ENCODE measurements at places on chromosomes 5 and 9. TPM values are rescaled to one million over a fixed set of nuclear protein-coding genes. Genes with fewer than 3 reads are reported as not detected.

AK1 gene
- total RNA-seq = 52.9 TPM

LHX6 gene
- total RNA-seq = not detected

TAF7 gene
- 78.3 TPM for total RNA-seq

PCDHGB1 gene
- 7.6 TPM for total RNA-seq

TAF11L10 gene
- total RNA-seq = 1.4 TPM

ROPN1L gene
- total RNA-seq = 0.39 TPM

KCNIP1 gene
- 3.6 TPM for total RNA-seq

CNTNAP3 gene
- not detected for total RNA-seq

DPP7 gene
- 122 TPM for total RNA-seq

HTR1A gene
- not detected for total RNA-seq

CRB2 gene
- total RNA-seq = 0.47 TPM

PRELID1 gene
- total RNA-seq = 194 TPM

LCNL1 gene
- total RNA-seq = not detected

BRIX1 gene
- 84.8 TPM for total RNA-seq

C5orf24 gene
- total RNA-seq = 67.6 TPM

TLE4 gene
- total RNA-seq = 24.3 TPM

NCS1 gene
- 58.6 TPM for total RNA-seq

PTGER4 gene
- total RNA-seq = 2.5 TPM

AK8 gene
- 0.92 TPM for total RNA-seq

FBLL1 gene
- 1.0 TPM for total RNA-seq

SLC34A3 gene
- not detected for total RNA-seq

PCDHGA8 gene
- 2.2 TPM for total RNA-seq

PAX5 gene
- total RNA-seq = 5.5 TPM

IFNB1 gene
- not detected for total RNA-seq

BTNL9 gene
- not detected for total RNA-seq

WNT8A gene
- total RNA-seq = not detected

CD72 gene
- total RNA-seq = not detected

MYOZ3 gene
- 2.7 TPM for total RNA-seq

GPX3 gene
- 0.19 TPM for total RNA-seq

CCIN gene
- not detected for total RNA-seq

PCDHA10 gene
- 11.5 TPM for total RNA-seq

CYFIP2 gene
- total RNA-seq = 17.2 TPM

ZBTB26 gene
- 10.9 TPM for total RNA-seq

LCN15 gene
- not detected for total RNA-seq

GNG10 gene
- total RNA-seq = 26.2 TPM

NDFIP1 gene
- total RNA-seq = 47.6 TPM

ERGIC1 gene
- 44.2 TPM for total RNA-seq

BAG1 gene
- total RNA-seq = 52.7 TPM

TNFSF15 gene
- total RNA-seq = not detected

OBP2B gene
- not detected for total RNA-seq

NUTM2G gene
- total RNA-seq = not detected

TMEM215 gene
- not detected for total RNA-seq

PCDHGB6 gene
- total RNA-seq = 4.5 TPM

SAPCD2 gene
- 30.6 TPM for total RNA-seq

GMCL2 gene
- total RNA-seq = not detected

Data from A673 (cell line).